ENCODE measurements at places on chromosomes 3 and 15. TPM values are rescaled to one million over a fixed set of nuclear protein-coding genes. Genes with fewer than 3 reads are reported as not detected.

IL5RA gene
- not detected for total RNA-seq

ST8SIA2 gene
- not detected for total RNA-seq

MESP1 gene
- total RNA-seq = 16.0 TPM

MCF2L2 gene
- total RNA-seq = 0.16 TPM

CLRN1 gene
- not detected for total RNA-seq

Measured in mesenteric fat pad (tissue), 1 donor.